ENCODE measurements at places on chromosomes 5 and 9.

DNA sequence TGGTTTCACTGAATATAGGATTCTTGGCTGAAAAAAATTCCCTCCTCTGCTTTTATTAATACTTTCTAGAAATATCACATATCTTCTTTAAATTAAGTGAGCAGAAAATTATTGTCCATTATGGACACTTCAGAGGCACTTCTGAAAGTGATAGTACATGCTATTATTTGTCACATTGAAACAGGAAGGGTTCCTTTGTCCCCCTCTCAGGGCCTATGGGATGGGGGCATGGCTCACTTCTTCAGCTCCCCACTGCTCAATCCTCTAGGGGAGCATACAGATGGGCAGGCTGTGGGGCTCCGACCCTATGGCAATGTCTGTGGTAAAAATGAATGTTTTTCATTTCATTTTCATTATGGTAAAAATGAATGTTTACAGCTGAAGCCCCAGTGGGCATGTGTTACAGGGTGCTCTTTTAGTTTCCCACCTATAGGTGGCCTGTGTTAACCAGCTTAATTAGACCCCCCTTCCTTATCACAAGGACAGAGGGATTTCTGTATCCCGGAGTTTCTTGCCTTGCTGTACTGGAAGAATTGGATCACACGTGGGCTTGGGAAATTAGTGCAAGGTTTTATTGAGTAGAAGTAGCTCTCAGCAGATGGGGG is 1225.2 kb downstream of the PTPRD start:
- DNase-seq: no peak

DNA sequence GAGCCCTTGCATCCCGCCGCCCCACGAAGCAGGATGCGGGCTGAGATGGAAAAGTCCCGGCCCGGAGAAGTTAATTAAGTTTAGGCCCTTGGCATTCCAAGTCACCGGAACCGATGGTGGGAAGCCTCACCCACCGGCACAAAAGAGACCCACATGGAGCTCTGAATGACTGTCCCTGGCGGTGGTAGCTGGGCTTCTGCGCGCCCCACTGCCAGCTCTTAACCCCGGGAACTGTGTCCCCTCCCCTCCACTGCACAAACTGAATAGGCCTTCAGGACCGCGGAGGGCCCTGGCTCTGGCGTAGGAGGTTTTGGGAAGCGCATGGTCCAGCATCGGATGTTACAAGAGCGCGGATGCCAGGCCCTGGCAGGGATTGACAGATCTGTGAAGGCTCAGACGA is 291.1 kb upstream of the TUT7 start:
- DNase-seq: no peak

DNA sequence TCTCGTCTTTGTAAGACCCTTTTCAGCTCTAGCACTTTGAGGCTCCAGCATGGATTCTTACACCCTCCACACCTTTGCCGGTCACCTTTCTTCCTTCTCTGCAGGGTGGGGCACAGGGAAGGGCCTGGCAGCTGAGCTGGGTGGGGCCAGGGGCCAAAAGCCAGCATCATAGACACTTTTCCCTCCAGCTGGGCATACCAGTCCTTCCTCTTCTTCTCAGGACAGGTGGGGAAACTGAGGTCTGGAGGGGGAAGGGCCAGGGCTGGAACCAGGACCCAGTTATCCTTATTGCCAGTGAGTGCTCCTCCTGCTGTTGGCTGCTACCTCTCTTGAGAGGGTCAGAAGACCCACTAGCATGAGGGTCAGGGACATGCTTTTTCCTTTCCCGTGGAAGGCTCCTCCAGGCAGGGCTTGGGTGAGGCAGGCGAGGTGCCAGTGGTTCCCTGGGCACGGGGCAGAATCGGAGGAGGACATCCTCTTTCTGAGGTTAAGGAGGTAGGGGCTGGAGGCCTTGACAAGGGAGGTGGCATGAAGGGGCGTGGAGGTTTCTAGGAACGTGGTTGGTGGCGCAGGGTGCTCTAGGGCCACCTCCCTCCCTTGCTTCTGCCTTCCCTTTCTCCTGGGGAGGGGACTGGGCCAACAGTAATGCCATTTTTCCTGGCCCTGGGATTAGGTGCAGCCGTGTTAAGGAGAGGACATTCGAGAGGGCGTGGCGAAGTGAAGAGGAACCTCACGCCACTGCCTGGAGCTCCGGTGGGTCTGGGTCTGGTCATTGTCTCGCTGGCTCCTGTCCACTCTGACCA is at the start of gene NDST1:
Gene NDST1 (plus strand): TSS at position 658 of the 803 bp plus-strand sequence. CDS start 13,124 bp downstream, outside the sequence.
- no peak for DNase-seq

GRCh38 chr5:108276187-108277050 is 105.5 kb downstream of the FBXL17 start:
- DNase-seq: no peak

- DNase-seq: no peak
These were observed 826 bp downstream of the PAIP1 start for GRCh38 chr5:43555895-43556606.

DNA sequence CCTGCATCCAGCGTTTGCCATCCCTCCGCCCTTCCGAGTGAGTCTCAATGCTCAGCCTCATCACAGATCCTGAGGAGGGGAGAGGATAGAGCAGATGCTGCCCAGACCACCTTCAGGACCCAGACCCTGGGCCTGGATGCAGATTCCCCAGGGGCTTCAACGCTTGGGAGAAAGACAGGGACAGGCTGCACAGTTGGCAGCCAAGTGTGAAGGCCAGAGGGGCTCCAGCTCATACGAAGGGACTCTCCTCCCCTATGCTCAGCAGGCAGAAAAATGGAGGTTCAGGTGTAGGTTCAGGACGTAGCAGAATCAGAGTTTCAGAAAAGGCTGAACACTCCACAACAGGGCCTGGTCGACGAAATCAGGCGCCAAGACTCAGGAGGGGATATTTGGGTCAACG is 378.5 kb upstream of the IRX1 start:
- DNase-seq: no peak

DNA sequence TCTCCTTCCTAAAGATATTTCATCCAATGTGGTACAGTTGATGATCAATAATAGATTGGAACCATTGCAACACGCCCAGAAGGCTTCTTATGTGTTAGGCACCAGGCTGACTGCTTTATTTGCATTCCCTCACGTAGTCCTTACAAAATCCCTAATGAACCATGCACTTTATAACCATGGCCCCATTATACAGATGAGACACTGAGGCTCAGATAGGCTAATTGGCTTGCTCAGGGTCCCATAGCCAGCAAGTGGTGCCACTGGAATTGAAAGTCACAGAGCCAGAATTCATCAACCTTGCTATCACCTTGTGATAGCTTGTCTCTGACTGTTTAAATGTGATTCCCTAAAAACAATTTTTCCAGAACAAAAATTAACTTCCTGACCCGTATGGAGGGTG is 27.8 kb upstream of the RAI14 start:
- no peak for DNase-seq

DNA sequence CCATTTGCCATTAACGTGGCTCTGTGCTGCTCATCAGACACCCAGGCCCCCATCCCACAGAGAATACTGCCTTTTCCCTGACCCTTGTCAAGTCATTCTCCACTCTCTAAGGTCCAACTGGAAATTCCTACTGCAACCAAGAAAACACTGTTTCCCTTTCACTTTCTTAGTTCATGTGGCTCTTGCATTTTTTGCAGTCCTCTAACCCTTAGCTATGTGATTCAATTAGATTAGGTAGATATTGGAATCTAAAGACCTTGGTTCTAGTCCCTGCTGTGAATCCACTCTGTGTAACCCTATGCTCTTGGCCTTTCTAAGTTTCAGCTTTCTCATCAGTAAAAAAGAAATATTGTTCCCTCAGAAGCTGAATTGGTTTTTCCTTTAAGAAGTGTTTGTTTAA is 649.4 kb downstream of the CCDC171 start:
- DNase-seq: no peak

- no peak for DNase-seq
These were observed 43.0 kb upstream of the SHB start for GRCh38 chr9:38112049-38112448.

DNA sequence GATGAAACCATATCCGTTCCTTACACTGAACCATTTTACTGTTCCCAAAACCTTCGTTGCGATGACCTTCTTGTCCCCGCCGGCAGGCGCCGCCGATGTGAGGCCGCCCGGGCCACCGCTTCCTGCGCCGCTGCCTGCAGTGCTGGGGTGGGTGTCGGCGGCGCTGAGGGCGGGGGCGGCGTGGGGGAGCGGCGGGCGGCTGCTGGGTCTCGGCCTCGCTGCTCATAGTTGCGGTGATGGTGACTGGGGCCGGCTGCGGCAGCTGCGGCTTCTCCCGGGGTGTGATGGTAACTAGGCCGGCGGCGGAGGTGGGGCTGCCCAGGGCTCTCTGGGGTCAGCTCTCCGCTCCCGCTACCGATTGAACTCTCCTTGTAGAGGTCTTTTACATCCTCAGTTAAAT is 14.1 kb upstream of the OR2S2 start:
- DNase-seq: no peak

DNA sequence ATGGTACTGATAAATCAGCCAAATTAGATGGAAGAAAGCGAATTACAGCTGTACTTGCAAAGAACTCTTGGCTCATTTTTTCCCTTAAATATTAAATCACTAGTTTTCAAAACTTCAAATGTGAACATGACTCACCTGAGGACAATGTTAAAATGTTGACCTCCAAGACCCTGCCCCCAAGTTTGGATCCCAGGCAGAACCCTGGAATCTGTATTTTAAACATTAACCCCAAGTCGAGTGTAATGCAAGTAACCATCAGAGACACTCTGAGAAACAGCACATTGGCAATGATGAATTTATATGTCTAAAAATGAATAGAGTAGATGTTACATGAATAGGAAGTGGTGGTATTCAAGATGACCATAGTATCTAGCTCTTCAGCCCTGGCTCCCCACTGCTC is 2.3 kb upstream of the CD274 start:
- DNase-seq: no peak

DNA sequence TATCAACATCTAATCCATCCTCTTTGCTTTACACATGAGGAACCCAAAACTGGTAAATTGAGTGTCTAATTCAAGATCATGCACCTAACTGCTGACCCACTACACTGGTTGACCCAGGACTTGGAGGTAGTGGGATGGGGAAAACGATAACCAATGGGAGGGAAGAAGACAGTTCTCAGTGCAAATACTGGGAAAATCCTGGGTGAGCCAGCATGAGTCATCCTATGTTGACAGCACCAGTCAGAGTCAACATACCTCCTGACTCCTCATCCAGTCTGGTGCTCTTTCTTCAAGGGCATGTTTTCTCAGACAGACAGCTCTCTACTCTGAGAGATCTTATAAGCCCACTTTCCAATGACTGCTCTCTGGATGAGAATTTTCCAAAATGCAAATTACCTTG is 232.8 kb upstream of the PTGER4 start:
- DNase-seq: peak; percentile 78

GRCh38 chr9:95912773-95913172 is 37.3 kb downstream of the ERCC6L2 start:
- DNase-seq: no peak

DNA sequence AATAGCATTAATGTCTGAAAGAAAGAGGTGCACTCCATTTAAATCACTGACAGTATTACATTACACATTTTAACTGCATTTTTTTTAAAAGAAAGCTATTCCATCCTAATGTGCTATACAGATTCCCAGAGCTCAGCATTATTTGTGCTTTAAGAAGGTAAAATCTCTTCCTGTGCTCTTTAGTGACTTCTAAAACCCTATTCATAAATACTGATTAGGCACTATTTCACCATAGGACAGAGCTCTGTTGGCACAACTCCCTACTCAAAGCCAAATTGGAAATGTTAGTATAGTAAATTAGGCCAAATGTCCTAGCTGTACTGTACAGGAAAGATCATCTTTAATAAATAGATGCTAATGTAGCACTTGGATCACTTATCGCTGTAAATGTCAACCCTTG is 262.5 kb downstream of the TUSC1 start:
- DNase-seq: no peak

- no peak for DNase-seq
These were observed 781 bp upstream of the MYOZ3 start for GRCh38 chr5:150660108-150660831.
